ENCODE measurements at places on chromosomes 16 and 17. TPM values are rescaled to one million over a fixed set of nuclear protein-coding genes. Genes with fewer than 3 reads are reported as not detected.

ABCA9 gene
- total RNA-seq = 2.0 TPM

MPDU1 gene
- total RNA-seq = 203 TPM

TP53TG3B gene
- total RNA-seq = not detected

SLC35G6 gene
- total RNA-seq = not detected

CCL8 gene
- total RNA-seq = not detected

PIRT gene
- total RNA-seq = not detected
